ENCODE measurements at places on chromosomes 6 and 20.

- no peak for DNase-seq
Measured at GRCh38 chr6:14858808-14859207, 387.1 kb upstream of the JARID2 start.

DNA sequence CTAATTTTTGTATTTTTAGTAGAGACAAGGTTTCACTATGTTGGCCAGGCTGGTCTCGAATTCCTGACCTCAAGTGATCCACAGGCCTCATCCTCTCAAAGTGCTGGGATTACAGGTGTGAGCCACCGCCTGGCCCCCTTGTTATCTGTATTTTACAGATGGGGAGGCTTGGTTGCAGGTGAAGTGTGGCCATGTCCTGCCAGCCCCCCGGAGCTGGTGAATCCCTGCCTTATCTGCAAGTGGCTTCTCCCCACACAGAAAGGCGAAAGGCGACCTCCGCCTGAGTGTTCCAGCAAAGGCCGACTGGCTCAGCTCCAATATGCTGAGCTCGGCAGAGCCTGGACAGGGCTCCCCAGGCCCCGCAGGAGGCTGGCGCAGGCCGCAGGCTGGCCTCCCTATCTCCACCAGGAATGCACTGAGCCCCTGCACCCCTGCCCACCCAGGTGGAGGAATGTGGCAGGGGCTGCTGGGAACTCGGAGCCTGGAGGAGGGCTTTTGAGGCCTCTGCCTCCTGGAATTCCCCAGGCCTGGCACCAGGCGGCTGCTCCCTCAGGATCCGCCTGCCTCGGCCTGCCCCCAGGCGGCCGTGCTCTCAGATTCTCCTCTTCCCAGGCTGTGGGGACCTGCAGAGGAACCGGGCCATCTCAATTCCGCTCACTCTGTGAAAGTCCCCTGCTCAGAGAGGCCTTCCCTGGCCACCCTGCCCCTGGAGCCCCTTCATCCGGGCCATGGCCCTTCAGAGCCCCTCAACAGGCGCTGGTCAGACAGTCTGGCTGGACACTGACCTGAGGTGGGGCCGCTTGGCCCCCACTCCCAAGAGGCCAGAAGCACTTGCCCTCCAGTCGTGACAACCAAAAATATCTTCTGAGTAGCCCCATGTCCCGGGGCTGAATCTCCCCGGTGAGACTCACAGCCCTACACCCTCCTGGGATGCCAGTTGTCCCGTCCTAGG is 9.3 kb upstream of the LAMA5 start:
- DNase-seq = no peak

DNA sequence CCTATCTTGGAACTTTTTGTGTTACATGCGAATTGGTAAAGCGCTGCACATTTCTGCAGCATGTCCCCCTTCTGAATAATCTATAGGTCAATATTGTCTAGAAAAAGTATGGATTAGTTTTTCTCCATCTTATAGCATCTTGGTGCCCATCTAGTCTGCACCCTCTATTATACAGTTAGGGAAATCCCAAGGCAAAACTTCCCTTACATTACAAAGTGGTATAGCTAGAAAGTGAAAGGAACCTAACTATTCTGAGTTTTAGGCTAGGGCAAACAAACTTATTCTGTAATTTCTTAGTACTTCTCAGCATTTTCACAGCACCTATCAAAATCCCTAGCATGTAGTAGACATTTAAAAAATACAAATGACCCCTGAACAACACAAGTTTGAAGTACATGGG is 133.5 kb upstream of the CCDC28A start:
- no peak for DNase-seq

- no peak for DNase-seq
Measured at GRCh38 chr6:54830216-54830615, 16.4 kb upstream of the FAM83B start.

- no peak for DNase-seq
Measured at GRCh38 chr6:38184585-38185080, 365.1 kb downstream of the ZFAND3 start.

All from NCI-H2171 treated with DMSO at 0.1 percent for 48 hours (cell line).